ENCODE measurements at places on chromosomes 7 and 10.

DNA sequence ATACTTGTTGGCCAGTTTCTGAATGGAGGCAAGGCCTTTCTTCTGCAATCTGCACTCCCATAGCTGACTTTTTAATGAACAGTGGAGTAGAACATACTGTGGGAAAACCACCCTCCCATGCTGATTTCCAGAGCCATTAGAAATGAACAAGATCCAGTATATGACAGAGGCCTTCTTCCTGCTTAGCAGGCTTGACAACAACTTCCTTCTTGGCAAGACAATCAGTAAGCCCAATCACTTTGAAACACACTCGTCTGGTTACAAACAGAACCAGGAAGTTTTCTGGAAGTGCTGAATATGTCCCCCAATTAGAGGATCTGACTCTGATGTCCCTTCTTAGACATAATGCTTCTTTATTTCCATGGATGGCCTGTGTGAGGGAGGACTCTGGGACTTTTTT, 103.4 kb downstream of the SAMD9 start:
- no peak for ATAC-seq

GRCh38 chr10:89274928-89275327, 23.4 kb upstream of the LIPA start:
- ATAC-seq, result peak; percentile 47

DNA sequence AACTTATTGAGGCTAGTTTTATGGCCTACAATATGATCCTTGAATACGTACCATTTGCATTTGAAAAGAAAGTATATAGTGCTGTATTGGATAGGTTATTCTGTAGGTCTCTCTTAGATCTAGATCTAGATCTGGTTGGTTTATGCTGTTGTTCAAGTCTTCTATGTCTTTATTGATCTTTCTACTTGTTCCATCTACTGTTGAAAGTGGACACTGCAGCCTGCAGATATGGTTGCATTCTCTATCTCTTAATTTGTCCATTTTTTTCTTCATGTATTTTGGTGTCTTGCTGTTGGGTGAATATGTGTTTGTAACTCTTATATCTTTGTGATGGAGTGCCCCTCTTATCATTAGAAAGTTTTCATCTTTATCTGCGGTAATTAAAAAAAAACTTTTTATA, 139.4 kb upstream of the PCDH15 start:
- no peak for ATAC-seq

DNA sequence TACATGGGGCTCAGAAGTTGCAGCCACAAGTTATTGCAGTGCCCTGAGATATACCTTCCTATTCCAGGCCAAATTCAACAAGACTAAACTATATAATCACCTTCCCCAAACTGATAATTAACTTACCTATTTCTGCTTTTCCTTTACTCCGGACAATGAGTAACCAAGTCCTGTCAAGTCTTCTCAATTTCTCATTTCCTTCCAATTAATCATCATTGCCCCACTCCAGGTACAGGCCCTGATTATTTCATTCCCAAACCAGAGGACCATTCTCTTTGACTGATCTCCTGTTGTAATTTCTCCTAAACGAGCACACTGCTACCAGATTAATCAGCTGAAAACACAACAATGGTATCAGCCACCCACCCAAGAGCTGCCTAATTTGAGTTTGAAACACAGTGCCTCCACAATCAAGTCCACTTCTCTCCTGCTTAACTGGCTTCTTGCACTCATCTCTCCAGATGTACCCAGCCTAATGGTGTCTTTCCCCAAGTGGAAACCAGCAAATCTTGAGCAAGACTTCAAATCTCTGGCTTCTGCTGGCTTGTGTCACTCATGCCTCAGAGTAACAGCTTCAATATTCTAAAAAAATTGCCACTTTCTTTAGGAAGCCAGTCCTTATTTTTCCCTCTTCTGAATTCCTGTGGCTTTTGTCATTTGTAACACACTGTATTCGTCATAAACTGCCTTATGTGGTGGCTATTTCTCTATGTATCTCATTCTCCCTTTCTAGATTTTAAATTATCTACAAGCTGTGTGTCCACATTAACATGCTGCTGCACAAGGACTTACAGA, 89.1 kb downstream of the CDK6 start:
- ATAC-seq, result no peak

- ATAC-seq, result no peak
These were observed 407.6 kb downstream of the AUTS2 start for GRCh38 chr7:70005891-70006260.

GRCh38 chr7:31126976-31127375, 74.9 kb downstream of the ADCYAP1R1 start:
- no peak for ATAC-seq

GRCh38 chr7:151025924-151026671, 1.8 kb upstream of the ATG9B start:
- ATAC-seq, result no peak

DNA sequence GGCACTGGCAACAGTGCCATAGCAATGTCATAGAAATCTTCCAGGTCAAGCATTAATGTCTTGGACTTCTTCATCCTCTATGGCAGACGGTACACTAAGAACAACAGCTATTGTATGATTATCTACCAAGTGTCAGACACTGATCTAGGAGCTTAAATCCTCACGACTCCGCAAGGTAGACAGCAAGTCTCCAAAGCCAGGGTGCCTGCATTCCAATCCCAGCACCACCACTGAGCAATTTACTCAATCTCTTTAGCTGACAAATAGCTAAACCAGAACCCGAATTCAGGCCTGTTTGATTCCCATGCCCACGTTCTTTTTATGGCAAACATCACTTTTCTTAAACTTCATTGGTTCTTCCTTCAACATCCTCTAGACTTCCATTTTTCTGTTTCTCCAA, 31.8 kb downstream of the DNMBP start:
- no peak for ATAC-seq
